ENCODE measurements at places on chromosomes 7 and 10. TPM values are rescaled to one million over a fixed set of nuclear protein-coding genes. Genes with fewer than 3 reads are reported as not detected.

GRCh38 chr7:84092207-84092606 is 102.4 kb downstream of the SEMA3A start:
- no peak overlapping the region for H3K27ac ChIP-seq
- H3K4me1 ChIP-seq: no peaks in the 10 kb centered on the region
- no peaks in the 10 kb centered on the region for H3K36me3 ChIP-seq

OR2A2 gene
- not detected for total RNA-seq

- H3K4me3 ChIP-seq: no peak overlapping the region
- H3K36me3 ChIP-seq: no peaks in the 10 kb centered on the region
- H3K4me1 ChIP-seq: no peaks in the 10 kb centered on the region
Observed at GRCh38 chr10:12535656-12536055, 186.3 kb downstream of the CAMK1D start.

- H3K27me3 ChIP-seq: no peaks in the 10 kb centered on the region
- H3K27ac ChIP-seq: no peak overlapping the region
- no peaks in the 10 kb centered on the region for H3K4me1 ChIP-seq
- no peaks in the 10 kb centered on the region for H3K36me3 ChIP-seq
- DNase-seq: no peak
Observed at GRCh38 chr10:44832595-44833390, 78.3 kb upstream of the TMEM72 start.

GRCh38 chr10:66218981-66219587 is 706.8 kb upstream of the LRRTM3 start:
- H3K4me3 ChIP-seq: no peak overlapping the region
- DNase-seq: no peak
- no peaks in the 10 kb centered on the region for H3K4me1 ChIP-seq
- H3K27ac ChIP-seq: no peak overlapping the region
- no peaks in the 10 kb centered on the region for H3K36me3 ChIP-seq

Data from gastrocnemius medialis (tissue), 4 donors.